ENCODE measurements at places on chromosomes 3 and 15. TPM values are rescaled to one million over a fixed set of nuclear protein-coding genes. Genes with fewer than 3 reads are reported as not detected.

ITIH3 gene
- not detected for total RNA-seq

PRKCD gene
- total RNA-seq = 11.6 TPM

DNA sequence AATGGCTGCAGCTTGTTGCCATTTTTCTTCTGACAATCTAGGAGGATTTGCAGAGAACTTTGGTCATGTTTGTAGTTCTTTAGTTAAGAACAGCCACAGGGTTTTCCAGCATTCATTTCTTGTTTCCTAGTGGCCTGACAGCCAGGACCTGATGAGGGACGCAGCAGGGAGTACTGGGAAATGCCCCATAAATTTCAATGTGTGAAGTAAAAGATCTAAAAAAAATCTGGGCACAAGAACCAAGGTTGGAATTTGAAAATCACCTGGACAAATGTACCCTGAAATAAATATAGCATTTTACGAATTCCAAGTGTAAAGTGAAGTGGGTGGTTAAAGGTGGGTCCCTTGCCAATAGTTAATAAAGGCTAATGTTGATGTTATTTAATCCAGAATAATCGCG, 195.0 kb downstream of the ZIC1 start:
- DNase-seq = no peak
- H3K4me3 ChIP-seq = no peak overlapping the region
- no peaks in the 10 kb centered on the region for H3K36me3 ChIP-seq
- H3K27me3 ChIP-seq = no peaks in the 10 kb centered on the region

GRCh38 chr15:95656595-95656994, 673.9 kb upstream of the NR2F2 start:
- no peaks in the 10 kb centered on the region for H3K27me3 ChIP-seq
- H3K4me3 ChIP-seq = no peak overlapping the region
- DNase-seq = no peak
- no peaks in the 10 kb centered on the region for H3K36me3 ChIP-seq
- no peaks in the 10 kb centered on the region for H3K4me1 ChIP-seq

GRCh38 chr3:12679468-12679867, 15.6 kb upstream of the RAF1 start:
- no peaks in the 10 kb centered on the region for H3K36me3 ChIP-seq
- H3K27me3 ChIP-seq = no peaks in the 10 kb centered on the region
- DNase-seq = no peak

- H3K4me1 ChIP-seq = no peaks in the 10 kb centered on the region
- no peak overlapping the region for H3K27ac ChIP-seq
- no peaks in the 10 kb centered on the region for H3K36me3 ChIP-seq
- no peaks in the 10 kb centered on the region for H3K27me3 ChIP-seq
- H3K4me3 ChIP-seq = no peak overlapping the region
These were observed 15.5 kb upstream of the CMTM7 start for GRCh38 chr3:32376115-32376514.
